A549 treated with GW870086 at 1 μM for 4 hours (cell line): ENCODE measurements at places on chromosomes 7 and 10. TPM values are rescaled to one million over a fixed set of nuclear protein-coding genes. Genes with fewer than 3 reads are reported as not detected.

The TEX47 gene
- not detected in 5 replicates for total RNA-seq

The MSMB gene
- total RNA-seq, result 0.51 TPM in 1 of 5 replicates, not detected in the others

The HTR5A gene
- not detected in 5 replicates for total RNA-seq

The MTERF1 gene
- 10.5 to 13.9 TPM (median 12.6 TPM) in 5 replicates for total RNA-seq

The GNGT1 gene
- not detected in 5 replicates for total RNA-seq

The ACTL6B gene
- total RNA-seq, result not detected in 5 replicates

The RTKN2 gene
- 0.91 to 1.1 TPM (median 0.96 TPM) in 5 replicates for total RNA-seq

The TMEM270 gene
- 0.32 TPM in 1 of 5 replicates, not detected in the others for total RNA-seq

The ZNF248 gene
- total RNA-seq, result 2.9 to 4.9 TPM (median 3.8 TPM) in 5 replicates

The ASZ1 gene
- total RNA-seq, result not detected in 5 replicates

The CALML3 gene
- total RNA-seq, result not detected in 5 replicates

The TWIST1 gene
- total RNA-seq, result 1.6 to 3.9 TPM (median 3.0 TPM) in 5 replicates

The AEBP1 gene
- 0.14 to 0.21 TPM in 2 of 5 replicates, not detected in the others for total RNA-seq

The DIP2C gene
- total RNA-seq, result 7.1 to 11.8 TPM (median 11.1 TPM) in 5 replicates

The LRGUK gene
- total RNA-seq, result 0.23 to 0.60 TPM (median 0.34 TPM) in 5 replicates

The C10orf95 gene
- total RNA-seq, result 0.13 to 0.16 TPM (median 0.14 TPM) in 3 of 5 replicates, not detected in the others

The OPN1SW gene
- total RNA-seq, result not detected in 5 replicates

The AOC1 gene
- not detected in 5 replicates for total RNA-seq

The SP4 gene
- total RNA-seq, result 0.69 to 1.2 TPM (median 1.1 TPM) in 5 replicates

The VENTX gene
- 0.05 TPM in 1 of 5 replicates, not detected in the others for total RNA-seq

The BMPER gene
- 4.3 to 7.3 TPM (median 5.1 TPM) in 5 replicates for total RNA-seq

The MMP21 gene
- not detected in 5 replicates for total RNA-seq

The PDGFA gene
- 24.2 to 29.2 TPM (median 25.2 TPM) in 5 replicates for total RNA-seq

The FFAR4 gene
- 0.11 to 0.30 TPM (median 0.16 TPM) in 5 replicates for total RNA-seq

The GATAD1 gene
- total RNA-seq, result 17.2 to 20.7 TPM (median 18.2 TPM) in 5 replicates

The SYT15 gene
- 1.6 to 3.3 TPM (median 2.7 TPM) in 5 replicates for total RNA-seq

The LRIT1 gene
- not detected in 5 replicates for total RNA-seq

The STOX1 gene
- total RNA-seq, result 0.24 to 0.80 TPM (median 0.65 TPM) in 5 replicates

The TRPV5 gene
- total RNA-seq, result not detected in 5 replicates
